OCI-LY7 (cell line): ENCODE measurements at places on chromosomes 4 and X. TPM values are rescaled to one million over a fixed set of nuclear protein-coding genes. Genes with fewer than 3 reads are reported as not detected.

Gene CXCL1
- total RNA-seq, result not detected in 2 replicates

Gene OPHN1
- not detected in 2 replicates for total RNA-seq

Gene ARR3
- total RNA-seq, result not detected in 2 replicates

Gene TLR10
- 19.5 and 27.4 TPM in 2 replicates for total RNA-seq

Gene TASL
- total RNA-seq, result 0.26 TPM in 1 of 2 replicates, not detected in the other

Gene MAGEB17
- not detected in 2 replicates for total RNA-seq

Gene FGFR3
- total RNA-seq, result not detected in 2 replicates

Gene GPR50
- not detected in 2 replicates for total RNA-seq

Gene GPRIN3
- 9.3 and 9.9 TPM in 2 replicates for total RNA-seq

Gene GLOD5
- total RNA-seq, result not detected in 2 replicates

Gene ITGB1BP2
- 7.5 and 8.9 TPM in 2 replicates for total RNA-seq

Gene XAGE2
- total RNA-seq, result not detected in 2 replicates

Gene MSX1
- total RNA-seq, result 2.0 and 2.1 TPM in 2 replicates

Gene USP17L11
- not detected in 2 replicates for total RNA-seq

Gene GRIA2
- not detected in 2 replicates for total RNA-seq

Gene ADH7
- total RNA-seq, result not detected in 2 replicates

Gene BRS3
- not detected in 2 replicates for total RNA-seq

Gene GAGE12J
- not detected in 2 replicates for total RNA-seq

Gene NR0B1
- total RNA-seq, result not detected in 2 replicates

Gene ARX
- 0.11 TPM in 1 of 2 replicates, not detected in the other for total RNA-seq

Gene VCX3A
- total RNA-seq, result not detected in 2 replicates

Gene SOD3
- total RNA-seq, result not detected in 2 replicates

Gene ZCCHC12
- total RNA-seq, result not detected in 2 replicates

Gene RAI2
- not detected in 2 replicates for total RNA-seq

Gene HTN1
- total RNA-seq, result not detected in 2 replicates

Gene GABRQ
- total RNA-seq, result not detected in 2 replicates

Gene PPM1K
- 80.0 and 87.7 TPM in 2 replicates for total RNA-seq

Gene NMU
- not detected in 2 replicates for total RNA-seq

Gene CNKSR2
- total RNA-seq, result not detected in 2 replicates

Gene TCEAL1
- total RNA-seq, result 17.4 and 18.1 TPM in 2 replicates

Gene CENPVL3
- not detected in 2 replicates for total RNA-seq

Gene AWAT2
- not detected in 2 replicates for total RNA-seq

Gene SYP
- total RNA-seq, result 2.3 and 2.9 TPM in 2 replicates

Gene SLC25A5
- 525 and 531 TPM in 2 replicates for total RNA-seq

Gene SCD5
- 0.72 and 0.76 TPM in 2 replicates for total RNA-seq

Gene MAGEA2B
- not detected in 2 replicates for total RNA-seq

Gene TSPYL2
- 21.7 and 24.6 TPM in 2 replicates for total RNA-seq

Gene CLTRN
- total RNA-seq, result 0.46 TPM in 1 of 2 replicates, not detected in the other

Gene GPR173
- total RNA-seq, result 8.7 and 10.1 TPM in 2 replicates

Gene GPR34
- total RNA-seq, result not detected in 2 replicates

Gene MAGEH1
- 10.4 and 10.8 TPM in 2 replicates for total RNA-seq

Gene TKTL2
- total RNA-seq, result not detected in 2 replicates

Gene ARHGAP36
- total RNA-seq, result not detected in 2 replicates

Gene WNK3
- total RNA-seq, result 0.17 TPM in 1 of 2 replicates, not detected in the other

Gene PASD1
- not detected in 2 replicates for total RNA-seq

Gene LDB2
- not detected in 2 replicates for total RNA-seq

Gene RPS3A
- total RNA-seq, result 2,759 and 2,816 TPM in 2 replicates

Gene SLC38A5
- total RNA-seq, result 39.9 and 45.6 TPM in 2 replicates

Gene P2RY8
- 122 and 149 TPM in 2 replicates for total RNA-seq

Gene TMEM35A
- not detected in 2 replicates for total RNA-seq

Gene SH3TC1
- 27.3 and 42.4 TPM in 2 replicates for total RNA-seq

Gene CLDN2
- total RNA-seq, result not detected in 2 replicates

Gene PABPC4L
- not detected in 2 replicates for total RNA-seq

Gene LEF1
- total RNA-seq, result 223 and 306 TPM in 2 replicates

Gene IQSEC2
- not detected in 2 replicates for total RNA-seq

Gene BTK
- total RNA-seq, result 140 and 147 TPM in 2 replicates
